Kidney (tissue), 22 donors: ENCODE measurements at places on chromosomes 5 and 9. TPM values are rescaled to one million over a fixed set of nuclear protein-coding genes. Genes with fewer than 3 reads are reported as not detected.

CMBL gene
- 36.6 TPM for total RNA-seq

DNA sequence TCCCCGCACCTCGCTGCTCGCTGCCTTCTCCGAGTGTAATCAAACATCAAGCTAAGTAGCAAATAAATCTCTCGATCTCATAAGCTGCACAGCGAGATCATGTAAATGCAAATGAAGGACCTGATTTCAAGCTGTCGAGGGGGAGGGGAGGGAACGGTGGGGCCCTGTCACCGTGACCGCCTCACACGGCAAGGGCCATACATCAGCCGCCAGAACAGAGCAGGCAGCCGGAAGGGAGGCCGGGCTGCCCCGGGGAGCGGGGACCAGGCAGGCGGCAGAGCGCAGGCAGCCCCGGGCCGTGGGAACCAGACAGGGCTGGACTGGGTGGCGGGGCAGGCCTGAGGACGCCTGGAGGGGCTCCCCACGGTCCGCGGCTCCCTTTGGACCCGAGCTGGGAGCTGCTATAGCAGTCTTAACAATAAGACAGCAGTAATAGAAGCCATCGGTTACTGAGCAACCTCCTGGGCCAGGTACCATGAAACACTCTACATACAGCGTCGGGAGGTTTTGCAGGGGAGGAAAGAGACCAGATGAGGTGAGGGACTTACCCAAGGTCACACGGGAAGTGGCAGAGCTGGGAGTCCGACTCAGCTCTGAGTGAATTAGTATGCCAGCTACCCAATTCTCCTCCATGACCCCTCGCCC lies 76.8 kb downstream of the CFAP77 start:
- H3K27me3 ChIP-seq, result no peaks in the 10 kb centered on the region
- H3K27ac ChIP-seq, result no peak overlapping the region
- no peak overlapping the region for H3K4me3 ChIP-seq
- H3K36me3 ChIP-seq, result no peaks in the 10 kb centered on the region

DNA sequence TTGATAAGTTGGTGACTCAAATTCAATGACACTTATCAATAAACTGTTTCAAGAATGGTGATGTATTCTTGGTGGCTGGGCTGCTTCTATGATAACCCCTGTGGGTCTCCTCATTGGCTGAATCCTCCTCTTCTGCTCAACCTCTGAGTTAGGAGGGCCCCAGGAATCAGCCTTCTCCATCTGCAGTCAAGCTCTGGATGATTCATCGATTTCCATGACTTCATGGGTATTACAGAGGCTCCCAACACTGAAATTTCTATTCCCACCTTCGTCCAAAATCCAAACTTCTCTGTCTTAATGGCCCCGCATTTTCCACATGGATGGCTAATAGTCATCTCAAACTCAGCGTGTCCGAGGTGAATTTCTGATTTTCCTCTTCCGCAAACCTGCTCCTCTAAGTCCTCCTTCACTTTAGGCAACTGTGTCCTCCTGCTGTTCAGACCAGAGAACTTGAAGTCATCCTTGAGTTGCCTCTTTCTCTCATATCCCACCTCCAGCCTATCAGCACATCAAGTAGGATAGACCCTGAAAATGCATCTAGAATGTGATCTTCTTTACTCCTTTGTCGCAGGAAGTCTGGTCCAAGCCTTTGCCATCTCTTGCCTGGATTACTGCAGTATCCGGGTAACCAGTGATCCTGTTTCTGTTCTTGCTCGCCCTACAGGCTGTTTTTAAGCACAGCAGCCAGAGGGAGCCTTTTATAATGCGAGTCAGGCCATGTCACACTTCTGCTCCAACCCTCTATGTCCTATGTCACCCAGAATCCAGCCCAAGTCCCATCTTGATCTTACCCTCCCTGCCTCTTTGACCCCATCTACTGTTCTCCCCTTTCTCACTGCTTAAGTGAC lies 41.4 kb upstream of the IL7R start:
- no peak overlapping the region for H3K4me3 ChIP-seq
- no peaks in the 10 kb centered on the region for H3K27me3 ChIP-seq
- no peaks in the 10 kb centered on the region for H3K36me3 ChIP-seq
- H3K27ac ChIP-seq, result no peak overlapping the region
- H3K4me1 ChIP-seq, result no peaks in the 10 kb centered on the region

- no peak overlapping the region for H3K27ac ChIP-seq
- no peak for DNase-seq
- H3K4me3 ChIP-seq, result no peak overlapping the region
- no peaks in the 10 kb centered on the region for H3K27me3 ChIP-seq
- no peaks in the 10 kb centered on the region for H3K36me3 ChIP-seq
Measured at GRCh38 chr5:167155387-167156005, 1135.9 kb upstream of the WWC1 start.

SPATA31C1 gene
- total RNA-seq, result not detected
